ENCODE measurements at places on chromosomes 7 and 10. TPM values are rescaled to one million over a fixed set of nuclear protein-coding genes. Genes with fewer than 3 reads are reported as not detected.

- peak; percentile 67 for DNase-seq
These were observed 7.3 kb downstream of the AGFG2 start for GRCh38 chr7:100546129-100546925.

DNA sequence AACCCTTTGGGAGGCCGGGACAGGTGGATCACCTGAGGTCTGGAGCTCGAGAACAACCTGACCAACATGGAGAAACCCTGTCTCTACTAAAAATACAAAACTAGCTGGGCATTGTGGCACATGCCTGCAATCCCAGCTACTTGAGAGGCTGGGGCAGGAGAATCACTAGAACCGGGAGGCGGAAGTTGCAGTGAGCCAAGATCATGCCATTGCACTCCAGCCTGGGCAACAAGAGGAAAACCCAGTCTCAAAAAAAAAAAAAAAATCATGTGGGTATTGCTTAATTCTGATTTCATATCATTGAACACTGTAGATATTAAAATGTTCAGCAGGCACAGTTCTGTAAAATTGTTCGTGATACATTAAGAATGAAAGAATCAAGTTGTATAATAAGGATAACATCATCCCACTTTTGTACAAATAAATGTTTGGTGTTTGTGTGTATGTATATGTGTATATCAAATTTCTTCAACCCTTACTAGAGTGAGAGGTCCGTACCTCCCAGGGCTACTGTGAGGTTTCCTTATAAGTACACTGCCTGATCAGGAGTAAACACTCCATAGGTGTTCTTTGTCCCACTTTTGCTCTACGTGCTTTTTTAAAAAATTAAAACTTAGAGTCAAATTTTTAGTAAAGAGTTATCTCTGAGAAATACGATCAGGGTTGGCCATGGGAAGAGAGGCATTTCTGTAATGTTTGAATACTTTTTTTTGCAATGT lies 31.7 kb downstream of the PLEKHS1 start:
- no peak for DNase-seq

- DNase-seq = no peak
These were observed 52.3 kb downstream of the FOXP2 start for GRCh38 chr7:114466917-114467316.

DNA sequence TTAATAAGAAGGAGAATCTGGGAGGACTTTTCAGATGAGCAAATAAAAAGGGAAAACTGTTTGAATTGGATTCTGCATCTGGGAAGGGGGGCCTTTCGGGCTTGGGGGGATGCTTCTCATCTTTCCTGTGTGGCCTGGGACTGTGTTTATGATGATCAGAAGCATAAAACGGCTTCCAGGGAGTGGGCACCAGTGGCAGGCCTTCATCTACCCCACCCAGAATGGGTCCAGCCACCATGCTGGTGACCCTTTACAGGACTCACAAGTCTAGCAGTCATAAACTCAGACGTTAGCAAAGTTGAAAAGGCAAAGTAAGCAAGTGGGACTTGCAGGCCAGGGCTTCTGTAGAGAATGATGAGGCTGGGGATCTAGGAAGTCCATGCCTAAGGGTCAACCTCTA lies 198.3 kb upstream of the ZMIZ1 start:
- DNase-seq = no peak

- DNase-seq = no peak
These were observed 8.7 kb downstream of the TIAL1 start for GRCh38 chr10:119588071-119588470.

GRCh38 chr7:137304165-137304564 lies 39.4 kb downstream of the PTN start:
- DNase-seq = no peak

DNA sequence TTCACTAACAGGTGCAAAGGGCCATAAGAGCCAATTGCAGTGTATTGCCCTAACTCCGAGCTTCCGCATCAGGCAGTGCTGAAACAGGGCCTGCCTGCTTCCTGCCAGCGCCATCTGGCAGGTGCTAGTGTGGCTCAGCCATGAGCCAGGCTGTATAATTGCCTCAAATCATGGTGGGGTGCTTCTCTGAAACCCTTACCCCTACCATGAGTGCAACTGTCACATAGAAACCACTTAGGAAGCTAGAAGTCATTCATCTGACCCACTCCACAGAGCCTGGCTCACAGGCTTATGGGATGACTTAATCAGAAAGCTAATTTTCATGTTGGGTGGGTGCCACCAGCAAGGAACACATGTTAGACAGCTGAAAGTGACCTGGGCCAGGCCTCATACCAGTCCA lies 133.3 kb upstream of the LAMB4 start:
- peak; percentile 83 for DNase-seq

DNA sequence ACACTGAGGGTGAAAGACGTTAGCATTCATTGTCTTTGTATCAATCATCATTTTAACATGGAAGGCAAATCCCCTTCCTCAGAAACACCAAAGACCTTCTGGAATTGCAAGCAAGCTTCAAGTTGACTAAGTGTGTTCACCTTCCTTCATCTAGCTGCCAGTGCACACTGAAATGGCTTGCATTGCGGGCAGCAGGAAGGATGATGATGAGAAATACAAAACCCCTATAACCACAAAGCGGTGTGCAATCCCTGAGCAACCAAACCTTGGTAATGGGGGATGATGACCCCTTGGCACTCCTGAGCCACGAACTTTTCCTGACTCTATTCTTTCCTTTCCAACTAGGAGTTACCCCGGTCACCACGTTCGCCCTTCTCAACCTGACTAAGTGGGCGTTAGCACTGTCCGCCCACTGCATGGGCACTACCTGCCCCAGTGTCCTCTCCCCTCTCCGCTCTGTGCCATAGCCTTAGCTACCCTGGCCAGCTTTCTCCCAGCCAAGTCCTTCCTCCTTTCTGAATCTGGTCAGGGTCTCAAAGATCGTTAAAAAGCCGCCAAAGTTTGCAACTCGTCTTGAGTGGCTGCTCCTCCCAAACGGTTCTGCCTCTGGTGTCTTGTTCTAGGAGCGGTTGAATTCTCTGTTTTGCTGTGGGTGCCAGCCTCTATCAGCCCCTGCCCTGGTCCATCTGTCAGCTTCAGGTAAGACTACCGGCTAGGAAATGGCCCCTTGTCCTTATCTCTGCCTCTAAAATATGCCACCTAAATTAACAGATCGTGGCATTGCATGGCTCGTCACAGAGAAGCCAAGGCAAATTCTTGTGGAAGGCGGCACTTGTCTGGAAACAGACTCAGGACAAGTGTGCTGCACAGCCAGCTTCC lies 586 bp upstream of the AOC1 start:
- DNase-seq = no peak

DNA sequence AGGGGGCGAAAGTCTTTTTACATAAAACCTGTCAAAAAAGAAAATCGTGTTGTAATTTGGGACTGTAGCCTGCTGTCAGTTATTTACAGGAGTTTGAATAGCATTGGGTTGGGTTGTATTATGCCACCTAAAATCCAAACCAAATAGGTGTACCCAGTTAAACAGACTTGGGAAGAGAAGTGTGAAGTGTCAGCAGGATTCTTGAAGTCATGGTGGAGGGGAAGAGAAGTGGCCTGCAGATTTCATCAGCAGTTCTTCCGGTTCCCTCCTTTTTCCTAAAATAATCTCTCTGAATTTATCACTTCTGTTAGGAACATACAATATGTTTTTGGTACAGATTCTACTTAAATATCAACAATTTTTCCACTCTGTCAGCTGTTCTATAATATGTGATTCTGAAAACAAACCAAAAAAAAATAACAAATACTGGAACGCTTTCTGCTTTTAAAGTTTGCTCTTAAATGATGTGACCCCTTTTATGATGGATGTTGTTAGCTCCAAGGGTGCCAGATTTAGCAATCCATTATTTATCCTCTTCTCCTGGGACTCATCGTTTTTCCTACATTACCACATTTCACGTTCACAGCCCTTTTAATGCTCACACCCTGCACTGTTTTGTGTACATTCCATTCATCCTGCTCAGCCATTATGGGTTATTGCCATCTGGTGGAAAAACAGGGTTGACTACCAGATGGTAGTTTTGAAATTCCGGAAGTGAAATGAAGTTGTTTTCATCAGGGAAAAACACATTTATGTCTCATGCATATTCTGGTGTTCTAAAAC lies 18.7 kb upstream of the ARHGAP12 start:
- DNase-seq = peak; percentile 61

GRCh38 chr7:254337-255037 lies 35.5 kb upstream of the FOXL3 start:
- DNase-seq = no peak

DNA sequence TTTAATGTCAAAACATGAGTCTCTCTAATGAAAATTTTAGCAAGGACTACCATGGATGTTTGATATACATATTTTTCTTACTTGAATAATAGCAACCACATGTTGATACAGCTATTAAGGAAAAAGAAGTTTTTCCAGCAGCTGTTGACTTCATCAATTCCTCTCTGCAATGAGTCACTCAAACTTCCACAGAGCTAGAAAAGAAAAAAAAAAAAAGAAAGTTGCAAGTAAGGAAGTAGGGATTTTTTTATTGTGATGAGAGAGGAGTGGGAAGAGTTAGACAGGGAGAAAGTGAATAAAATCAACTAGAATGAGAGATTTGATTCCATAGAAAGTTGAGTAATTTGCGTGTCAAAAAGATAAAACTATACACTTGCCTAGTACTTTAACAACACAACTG lies 46.2 kb downstream of the CAV1 start:
- DNase-seq = no peak

- DNase-seq = no peak
These were observed 39.1 kb downstream of the CDK6 start for GRCh38 chr7:92797284-92797683.

Gene METTL27
- polyA plus RNA-seq = 7.6 TPM

Gene RBP3
- 0.06 TPM for polyA plus RNA-seq

Gene FHIP2A
- 18.8 TPM for polyA plus RNA-seq

Gene PKD2L1
- 0.48 TPM for polyA plus RNA-seq

Gene ZNF727
- 0.34 TPM for polyA plus RNA-seq

Gene SAMD9L
- 6.5 TPM for polyA plus RNA-seq

Measured in large intestine (tissue), 12 donors.